NCI-H2171 (cell line): ENCODE measurements at places on chromosomes 3 and 15.
A peak's percentile ranks its signal among the peaks of the same experiment; 100 is the strongest.

GRCh38 chr3:69866988-69867720 is 127.9 kb downstream of the MITF start:
- no peak for DNase-seq

DNA sequence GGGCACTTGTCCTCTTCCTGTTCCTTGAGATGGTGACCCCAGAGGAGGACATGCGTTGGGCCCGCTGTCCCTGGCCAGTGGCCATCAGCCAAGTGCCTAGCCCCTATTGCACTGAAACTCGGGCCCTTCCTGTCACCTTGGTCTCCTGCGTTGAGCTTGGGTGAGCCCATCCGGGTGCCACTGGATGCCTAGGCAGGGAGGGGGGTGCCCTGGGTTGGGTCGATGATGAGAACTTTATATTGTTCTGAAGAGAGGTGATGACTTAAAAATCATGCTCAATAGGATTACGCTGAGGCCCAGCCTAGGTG is 221.8 kb downstream of the SNRPN start:
- DNase-seq = no peak

GRCh38 chr3:185332026-185332735 is 30.8 kb upstream of the MAP3K13 start:
- peak; percentile 57 for DNase-seq

- no peak for DNase-seq
Measured at GRCh38 chr3:40521254-40521653, 3.5 kb upstream of the ZNF621 start.

DNA sequence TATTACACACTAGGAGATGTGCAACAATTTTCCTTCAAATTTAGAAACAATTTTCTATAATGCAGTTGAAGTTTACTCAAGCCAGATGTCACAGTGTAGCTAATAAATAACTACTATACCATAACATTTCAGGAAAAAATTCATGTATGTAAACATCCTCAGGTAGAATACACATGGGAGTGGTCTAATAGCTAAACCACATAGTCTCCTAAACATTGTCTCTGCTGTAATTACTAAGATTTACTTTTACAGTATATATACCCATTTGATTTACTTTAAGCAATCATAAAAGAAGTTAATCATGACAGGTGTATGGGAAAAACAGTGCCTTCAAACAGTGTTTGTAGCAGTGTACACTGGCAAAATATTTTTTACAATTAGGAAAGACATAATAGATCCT is 110.1 kb upstream of the GRM7 start:
- no peak for DNase-seq

DNA sequence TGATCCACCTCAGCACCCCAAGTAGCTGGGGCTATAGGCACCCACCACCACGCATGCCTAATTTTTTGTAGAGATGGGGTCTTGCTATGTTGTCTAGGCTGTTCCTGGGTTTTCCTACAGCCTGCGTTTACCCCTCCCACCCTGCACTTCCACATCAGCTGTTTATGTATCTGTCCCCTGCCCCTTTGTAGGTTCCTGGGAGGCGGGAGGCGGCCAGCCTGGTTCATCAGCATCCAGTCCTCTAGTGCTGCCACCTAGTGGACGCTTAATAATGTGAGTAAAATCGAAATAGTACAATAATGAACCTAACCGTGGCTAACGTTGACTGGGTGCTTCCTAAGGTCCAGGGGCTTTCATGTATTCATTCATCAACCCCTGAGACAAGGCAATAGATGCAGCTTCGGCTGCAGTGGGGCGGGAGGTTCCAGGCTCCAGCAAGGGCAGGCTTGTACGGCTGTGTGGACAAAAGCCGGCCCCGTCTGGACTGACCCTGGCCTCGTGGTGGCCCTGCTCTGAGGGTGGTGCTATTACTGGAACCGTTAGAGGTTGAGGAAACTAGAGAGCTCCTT is 1.2 kb upstream of the LCTL start:
- peak; percentile 60 for DNase-seq

DNA sequence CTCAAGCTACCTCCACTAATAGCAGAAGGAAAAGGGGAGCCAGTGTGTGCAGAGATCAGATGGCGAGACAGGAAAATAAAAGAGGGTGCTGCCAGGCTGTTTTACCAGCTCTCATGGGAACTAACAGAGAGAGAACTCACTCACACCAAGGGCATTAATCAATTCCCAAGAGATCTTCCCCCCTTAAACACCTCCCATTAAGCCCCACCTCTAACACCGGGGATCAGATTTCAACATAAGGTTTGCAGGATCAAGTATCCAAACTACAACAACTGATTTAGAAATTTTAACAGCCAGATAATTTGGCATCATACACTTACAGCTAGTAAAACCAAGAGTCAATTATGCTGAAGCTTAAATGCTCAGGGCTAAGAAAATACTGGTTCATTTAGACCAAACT is 18.9 kb downstream of the CD200 start:
- peak; percentile 100 for DNase-seq

DNA sequence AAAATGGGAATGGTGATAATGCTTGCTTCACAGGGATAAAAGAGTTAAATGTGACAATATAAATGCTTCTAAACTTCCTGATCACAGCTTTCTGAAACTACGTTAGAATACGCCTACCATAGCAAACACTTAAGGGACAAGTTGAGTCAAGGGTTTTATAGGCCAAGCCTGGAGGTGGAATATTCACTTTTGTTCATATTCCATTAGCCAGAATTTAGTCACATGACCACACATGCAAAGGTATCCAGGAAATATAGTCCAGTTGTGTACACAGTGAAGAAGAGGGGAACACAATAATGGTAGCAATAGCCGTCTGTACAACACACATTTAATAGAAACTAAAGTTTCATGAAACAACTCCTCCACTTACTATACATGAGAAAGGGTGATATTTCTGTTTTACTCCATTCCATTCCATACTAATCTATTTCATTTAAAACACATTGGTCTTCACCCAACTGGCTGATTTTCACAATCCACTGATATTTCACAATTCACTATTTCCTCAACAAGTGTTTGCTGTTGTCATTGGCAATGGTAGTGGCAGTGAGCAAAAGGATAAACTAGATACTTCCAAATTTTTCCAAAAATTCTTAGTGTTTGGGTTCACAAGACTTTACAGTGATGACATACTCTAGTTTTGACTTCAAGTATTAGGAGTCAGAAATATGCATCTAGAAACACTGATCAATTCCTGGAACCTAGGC is 270.9 kb downstream of the ERC2 start:
- DNase-seq = no peak

DNA sequence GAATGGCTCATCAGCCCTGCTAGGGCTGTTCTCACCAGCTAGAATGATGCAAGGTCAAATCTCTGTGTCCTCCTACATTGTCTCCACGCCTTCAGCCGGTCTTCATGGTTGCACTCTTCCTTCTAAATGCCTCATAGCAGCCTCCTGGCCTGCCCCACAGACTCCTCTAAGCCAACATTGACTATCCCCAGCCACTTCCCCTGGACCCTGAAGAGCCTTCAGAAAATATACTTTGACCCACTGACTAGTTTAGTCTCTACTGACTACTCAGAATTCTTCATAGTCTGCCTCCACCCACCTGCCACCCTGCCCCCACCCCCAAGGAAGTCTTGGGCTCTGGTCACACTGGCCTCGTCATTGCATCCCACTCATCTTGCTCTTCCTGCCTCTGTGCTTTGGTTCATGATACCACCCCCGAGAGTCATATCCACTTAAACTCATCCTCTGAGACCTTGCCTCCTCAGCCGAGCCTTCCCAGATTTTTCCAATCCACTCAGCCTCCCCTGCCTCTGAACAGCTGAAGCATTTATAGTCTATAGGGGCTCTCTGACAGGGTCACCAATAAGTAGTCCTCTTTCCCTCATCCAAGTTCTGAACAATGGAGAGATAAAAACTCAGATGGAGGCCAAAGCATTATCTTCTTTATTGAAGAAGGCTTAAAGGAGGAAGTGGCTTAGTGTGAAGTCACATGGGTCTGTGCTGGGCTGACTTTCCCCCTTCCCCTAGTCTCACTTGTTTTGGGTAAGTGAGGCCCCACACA is 9.5 kb upstream of the DOCK3 start:
- DNase-seq = no peak

DNA sequence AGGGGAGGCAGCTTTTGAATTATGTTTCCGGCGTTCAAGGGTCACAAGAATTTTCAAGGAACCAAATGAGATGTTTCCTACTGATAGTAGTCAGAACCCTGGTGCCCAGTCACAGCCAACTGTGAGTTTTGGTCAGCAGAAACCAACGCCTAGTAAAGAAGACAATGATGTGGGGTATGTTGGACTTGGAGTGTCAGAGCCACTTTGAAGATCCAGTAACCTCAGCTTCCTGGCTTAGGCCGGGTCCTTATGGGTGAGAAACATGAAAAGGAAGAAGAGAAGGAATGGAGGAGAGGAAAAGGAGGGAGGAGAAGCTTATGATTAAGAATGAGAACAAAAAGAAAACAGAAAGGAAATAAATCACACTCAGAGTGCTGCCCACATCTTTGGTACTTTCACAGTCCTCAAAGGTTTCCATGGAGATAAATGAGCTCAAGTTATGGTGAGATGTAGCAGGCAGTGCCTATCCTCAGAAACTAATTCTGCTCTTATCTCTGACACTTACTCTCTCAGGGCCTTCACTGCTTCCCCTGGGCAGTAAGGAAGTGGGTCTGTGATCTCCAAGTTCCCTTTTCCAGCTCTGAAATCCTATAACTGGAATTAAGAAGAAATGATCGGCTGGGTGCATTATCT is 2.0 kb upstream of the MCF2L2 start:
- no peak for DNase-seq

DNA sequence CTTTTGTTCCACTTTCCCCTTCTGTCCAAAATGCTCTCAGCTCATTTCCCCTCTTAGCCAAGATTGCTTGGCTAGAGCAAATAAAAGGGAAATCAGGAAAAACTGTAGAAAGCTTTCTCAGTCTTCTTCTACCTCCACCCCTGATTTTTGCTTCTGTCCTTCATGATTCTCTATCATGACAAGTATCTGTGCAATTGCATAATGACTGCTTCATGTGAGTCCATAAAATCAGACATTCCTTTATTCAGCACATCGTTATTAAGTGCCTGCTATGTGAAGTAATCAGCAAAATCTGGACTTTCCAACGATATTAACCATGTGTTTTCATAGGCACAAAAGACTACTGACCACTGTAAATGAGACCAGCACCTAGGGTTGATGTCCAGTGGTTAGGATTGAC is 321.5 kb upstream of the CBLB start:
- no peak for DNase-seq

GRCh38 chr3:14457999-14458398 is 55.6 kb downstream of the SLC6A6 start:
- DNase-seq = no peak

DNA sequence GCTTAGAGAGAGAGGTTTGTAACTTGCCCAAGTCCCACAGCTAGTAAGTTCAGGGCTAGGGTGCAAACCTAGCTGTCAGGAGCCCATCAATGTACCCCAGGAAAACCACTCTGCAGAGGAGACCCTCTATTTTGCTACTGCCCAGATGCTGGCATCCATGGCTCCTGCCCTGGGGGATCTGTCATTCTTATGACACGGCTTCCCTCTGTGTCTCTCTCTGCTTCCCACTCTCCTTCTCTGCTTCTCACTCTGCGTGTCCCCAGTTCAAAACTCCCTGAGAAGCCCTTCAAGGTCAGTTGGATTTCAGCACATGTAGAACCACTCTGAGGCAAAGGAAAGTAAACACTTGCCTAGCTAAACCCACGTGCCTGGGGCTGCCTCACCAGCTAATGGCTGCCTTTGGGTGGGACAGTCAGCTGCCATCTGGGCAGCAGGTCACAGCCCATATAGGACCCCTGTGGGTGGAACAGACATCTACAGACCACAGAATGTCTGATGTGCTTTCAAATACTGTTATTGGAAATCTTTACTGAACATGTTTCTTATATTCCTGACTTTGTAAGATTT is 29.4 kb upstream of the SLCO2A1 start:
- no peak for DNase-seq

- DNase-seq = no peak
Measured at GRCh38 chr15:88834211-88834812, 31.1 kb downstream of the ACAN start.

GRCh38 chr3:113152849-113153248 is 58.5 kb upstream of the BOC start:
- no peak for DNase-seq

- DNase-seq = no peak
Measured at GRCh38 chr15:69914960-69915359, 182.8 kb downstream of the TLE3 start.

DNA sequence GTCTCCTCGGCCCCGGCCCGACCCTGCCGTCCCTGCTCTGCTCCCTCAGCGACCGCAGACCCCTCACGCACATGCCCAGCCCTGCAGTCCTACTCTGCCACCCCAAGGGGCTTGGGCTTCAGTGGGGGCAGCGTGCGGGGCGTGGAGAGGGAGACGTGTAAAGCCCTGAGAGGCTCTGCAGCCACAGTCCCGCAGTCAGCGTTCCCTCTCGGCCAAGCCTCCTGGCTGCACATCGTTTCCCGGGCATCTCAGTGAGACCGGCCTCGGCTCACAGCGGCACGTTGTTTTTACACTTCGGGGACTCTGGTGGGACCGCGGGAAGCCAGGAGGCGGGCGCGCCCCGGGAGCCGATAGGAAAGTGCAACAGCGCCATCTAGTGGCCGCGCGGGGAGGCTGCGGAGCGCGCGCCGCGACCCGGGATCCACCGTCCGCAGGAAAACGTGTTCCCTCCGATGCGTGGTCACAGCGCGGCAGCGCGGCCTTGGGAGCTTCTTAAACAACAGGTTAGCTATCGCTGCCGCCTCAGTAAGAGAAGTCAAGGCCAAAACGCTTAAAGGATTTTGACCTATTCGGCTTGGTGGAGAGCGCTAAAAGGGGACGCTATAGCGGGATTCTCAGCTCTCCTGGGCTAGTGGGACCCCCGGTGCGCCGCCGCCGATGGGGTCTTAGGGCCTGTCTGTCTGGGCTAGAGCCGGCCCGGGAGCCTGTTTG is 226.8 kb upstream of the IGF1R start:
- DNase-seq = peak; percentile 13

DNA sequence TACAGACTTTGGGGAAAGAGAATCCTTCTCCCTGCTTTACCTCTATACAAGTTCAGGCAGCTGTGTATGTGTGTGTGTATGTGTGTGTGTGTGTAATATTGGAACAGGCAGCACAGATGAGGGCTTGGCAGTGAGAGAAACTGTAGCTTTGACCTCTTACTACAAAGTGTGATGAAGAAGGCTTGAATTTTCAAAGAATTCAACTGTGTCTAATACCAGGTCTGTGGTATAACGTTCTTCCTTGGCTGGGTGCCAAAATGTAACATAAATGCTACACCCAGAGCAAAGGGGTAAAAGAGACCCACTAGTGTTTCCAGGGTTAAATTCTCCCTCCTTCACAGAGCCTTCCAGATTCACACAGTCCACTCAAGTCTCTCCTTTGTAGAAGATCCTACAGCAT is 51.1 kb downstream of the CHST2 start:
- no peak for DNase-seq

DNA sequence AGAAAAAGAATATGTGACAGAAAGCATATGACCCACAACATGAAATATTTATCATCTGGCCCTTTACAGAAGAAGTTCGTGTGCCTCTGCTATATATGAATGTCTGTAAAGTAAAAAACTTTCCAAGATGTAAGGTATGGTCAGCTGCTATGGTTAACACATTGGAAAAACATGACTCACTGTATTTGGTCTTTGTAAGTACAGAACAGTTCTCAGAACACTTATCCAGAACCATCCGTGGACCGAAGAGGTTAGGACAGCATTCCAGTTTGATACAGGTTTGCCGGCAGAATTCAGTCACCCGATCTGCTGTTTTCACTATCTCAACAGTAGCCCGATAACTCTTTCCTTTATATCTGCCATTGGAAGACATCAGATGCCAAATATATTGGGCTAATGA is 13.5 kb upstream of the STIMATE start:
- no peak for DNase-seq
